Stimulated activated CD4-positive, alpha-beta T cell treated with anti-CD3 and anti-CD28 coated beads, TNF-alpha, amount 100 ng/mL, for 48 hours (primary cell): ENCODE measurements at places on chromosomes 2 and 18.

DNA sequence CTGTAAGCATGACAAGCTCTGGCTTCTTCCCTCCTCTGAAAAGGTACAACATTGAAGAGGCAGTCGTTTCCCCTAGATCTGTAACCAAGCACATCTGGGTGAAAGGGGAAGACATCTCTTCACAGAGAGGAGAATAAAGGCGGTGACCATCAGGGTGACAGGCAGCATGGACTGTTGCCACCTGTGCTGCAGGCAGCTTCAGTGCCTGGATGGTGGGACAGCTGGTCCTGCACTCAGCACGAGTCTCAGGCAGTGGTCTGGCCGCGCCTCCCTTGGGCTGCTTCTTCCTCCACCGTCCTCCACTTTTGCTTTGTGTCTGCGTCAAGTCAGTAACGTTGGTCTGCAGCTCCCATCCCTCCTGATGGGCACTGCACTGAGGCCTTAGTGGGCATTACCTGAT, 264.4 kb downstream of the NEDD4L start:
- no peak for DNase-seq

GRCh38 chr2:45707661-45708060, 56.2 kb downstream of the PRKCE start:
- no peak for DNase-seq

- no peak for DNase-seq
These were observed 22.0 kb upstream of the HNMT start for GRCh38 chr2:137942037-137942832.

- DNase-seq = no peak
These were observed 1.3 kb downstream of the HS6ST1 start for GRCh38 chr2:128317181-128317898.

GRCh38 chr2:23449831-23450331, 64.9 kb downstream of the KLHL29 start:
- DNase-seq = no peak

DNA sequence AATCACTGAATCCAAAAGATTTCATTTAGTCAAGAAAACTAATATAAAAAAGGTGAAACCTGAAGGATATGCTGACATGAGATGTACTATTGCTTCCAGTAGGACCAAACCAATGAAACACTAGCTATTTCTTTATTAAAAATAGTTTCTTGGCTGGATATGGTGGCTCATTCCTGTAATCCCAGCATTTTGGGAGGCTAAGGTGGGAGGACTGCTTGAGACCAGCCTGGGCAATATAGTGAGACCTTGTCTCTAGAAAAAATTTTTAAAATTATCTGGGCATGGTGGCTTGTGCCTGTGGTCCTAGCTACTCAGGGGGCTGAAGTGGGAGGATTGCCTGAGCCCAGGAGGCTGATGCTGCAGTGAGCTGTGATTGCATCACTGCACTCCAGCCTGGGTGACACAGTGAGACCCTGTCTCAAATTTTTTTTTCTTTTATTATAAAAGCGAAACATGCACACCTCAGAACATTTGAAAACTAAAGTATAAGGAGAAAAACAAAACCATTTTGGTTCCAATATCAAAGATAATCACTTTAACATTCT, 266.2 kb downstream of the TGIF1 start:
- DNase-seq = no peak

- no peak for DNase-seq
These were observed 57.3 kb downstream of the NRP2 start for GRCh38 chr2:205739620-205740019.

DNA sequence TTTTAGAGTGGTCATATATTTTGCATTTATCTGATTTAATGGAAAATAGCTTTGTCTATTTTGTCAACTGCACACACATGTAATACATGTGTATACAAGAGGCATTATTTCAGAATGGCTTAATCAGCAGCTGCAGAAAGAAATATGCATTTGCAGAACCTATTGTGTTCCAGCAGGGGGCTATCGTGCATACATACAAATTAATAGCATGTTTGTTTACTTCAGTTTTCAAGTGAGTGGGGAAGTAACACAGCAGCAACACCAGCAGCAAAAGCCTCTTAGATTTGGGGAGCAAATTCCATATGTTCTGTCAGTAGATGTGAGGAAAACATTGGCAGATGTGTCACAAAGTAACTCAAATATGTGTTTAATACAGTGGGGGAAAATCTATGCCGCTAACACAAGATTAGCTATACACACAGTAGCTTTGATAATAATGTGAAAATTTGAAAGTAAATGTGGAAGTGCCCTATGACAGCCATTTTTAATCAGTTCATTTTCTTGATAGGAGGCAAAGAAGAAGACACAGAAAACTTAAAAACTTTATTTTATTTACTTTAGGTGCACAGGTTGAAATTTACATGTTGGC, 218.1 kb downstream of the WDR7 start:
- no peak for DNase-seq

DNA sequence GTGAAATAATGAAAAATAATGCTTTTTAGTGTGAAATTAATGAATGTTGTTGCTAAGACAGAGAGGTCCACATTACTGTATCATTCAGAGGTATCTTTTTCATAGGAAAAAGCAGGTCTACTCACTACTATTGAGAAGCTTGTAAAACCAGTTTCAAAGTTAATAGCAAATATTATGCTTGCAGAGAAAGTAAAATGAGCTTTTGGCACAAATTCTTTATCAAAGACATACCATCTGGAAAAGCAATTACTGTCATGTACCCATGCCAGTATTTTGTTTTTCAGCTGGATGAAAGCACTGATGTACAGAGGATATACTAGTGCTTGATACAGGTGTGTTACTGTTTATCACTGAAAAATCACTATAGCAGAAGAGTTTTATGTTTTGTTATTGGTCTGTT, 77.5 kb downstream of the NCOA1 start:
- DNase-seq = no peak

DNA sequence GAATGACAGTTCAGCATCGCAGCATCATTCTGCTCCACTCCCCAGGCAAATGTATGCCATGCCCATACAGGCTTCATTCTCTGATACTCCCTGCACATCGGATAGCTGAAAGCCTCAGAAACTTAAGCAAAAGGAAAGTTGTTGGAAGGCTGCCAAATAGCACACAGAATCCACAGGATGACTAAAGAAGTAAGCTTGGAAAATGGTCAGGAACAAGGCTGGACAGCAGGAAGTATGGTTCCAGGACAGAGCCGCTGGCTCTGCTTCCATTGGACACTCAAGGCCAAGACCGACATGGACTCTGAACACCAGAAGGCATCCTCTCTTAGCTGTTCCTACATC, 256.5 kb downstream of the CDH20 start:
- DNase-seq = no peak

DNA sequence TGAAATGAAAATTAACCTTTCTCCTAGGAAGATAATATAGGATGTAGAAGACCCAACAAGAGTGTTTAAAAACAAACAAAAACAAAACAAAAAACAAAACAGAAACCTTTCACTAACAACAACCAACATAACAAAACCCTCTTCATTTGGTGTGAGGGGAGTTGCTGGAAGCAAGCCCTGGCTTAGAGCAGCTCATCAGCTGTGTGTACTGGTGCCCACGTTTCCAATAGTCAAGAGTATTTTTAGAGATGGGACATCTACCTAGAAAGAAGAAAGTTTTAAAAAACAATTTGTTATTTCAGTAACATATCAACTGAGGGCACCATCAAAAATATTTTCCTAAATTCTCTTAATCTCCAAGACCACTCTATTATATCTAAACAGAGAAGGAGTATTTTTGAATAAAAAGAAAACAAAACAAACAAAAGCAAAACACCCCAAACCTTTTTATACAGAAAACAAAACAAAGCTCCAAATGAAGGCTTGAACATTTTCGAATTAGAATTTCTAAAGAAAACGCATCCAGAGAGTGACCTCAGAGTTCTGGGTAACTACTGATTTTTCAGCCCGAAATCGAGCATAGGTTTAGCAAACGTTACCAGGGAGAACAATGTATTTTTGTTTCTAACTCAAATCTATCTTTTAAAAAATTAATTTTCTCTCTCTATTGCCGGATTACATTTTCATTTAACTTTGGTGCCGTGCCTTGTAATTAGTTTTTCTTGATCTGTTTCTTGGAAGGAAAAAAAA, 134.6 kb downstream of the INSIG2 start:
- DNase-seq = no peak

DNA sequence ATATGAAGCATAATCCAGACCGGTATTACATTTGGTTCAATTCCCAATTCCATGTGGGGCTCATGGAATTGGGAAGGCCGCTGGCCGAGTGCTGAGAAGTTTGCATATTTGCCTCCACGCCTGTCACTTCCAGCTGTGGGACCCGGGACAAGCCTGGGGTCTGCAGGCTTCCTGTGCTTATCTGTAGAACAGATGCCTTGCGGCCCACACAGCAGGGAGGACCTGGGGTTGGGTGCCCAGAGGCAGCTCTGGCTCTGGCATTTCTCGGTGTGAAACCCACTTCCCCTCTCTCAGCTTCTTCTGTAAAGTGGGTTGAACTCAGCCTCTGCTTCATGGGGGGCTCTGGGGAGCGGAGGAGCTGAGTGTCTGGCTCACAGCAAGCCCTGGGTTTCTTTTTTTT, 97.9 kb downstream of the SH3BP4 start:
- DNase-seq = no peak

GRCh38 chr2:86392873-86393518, 48.2 kb upstream of the KDM3A start:
- DNase-seq = no peak

- no peak for DNase-seq
These were observed 3.5 kb upstream of the RAB27B start for GRCh38 chr18:54824761-54825160.
